Fibroblast of gingiva (primary cell): ENCODE measurements at places on chromosomes 7 and 10.

- DNase-seq: no peak
Observed at GRCh38 chr10:132142396-132143161, 44.2 kb upstream of the DPYSL4 start.

GRCh38 chr7:114722562-114722961 is 199.3 kb upstream of the MDFIC start:
- no peak for DNase-seq

- peak; percentile 27 for DNase-seq
Observed at GRCh38 chr7:34315032-34315431, 343.0 kb upstream of the NPSR1 start.

GRCh38 chr10:35640951-35641675 is 983 bp downstream of the FZD8 start:
- peak; percentile 84 for DNase-seq

DNA sequence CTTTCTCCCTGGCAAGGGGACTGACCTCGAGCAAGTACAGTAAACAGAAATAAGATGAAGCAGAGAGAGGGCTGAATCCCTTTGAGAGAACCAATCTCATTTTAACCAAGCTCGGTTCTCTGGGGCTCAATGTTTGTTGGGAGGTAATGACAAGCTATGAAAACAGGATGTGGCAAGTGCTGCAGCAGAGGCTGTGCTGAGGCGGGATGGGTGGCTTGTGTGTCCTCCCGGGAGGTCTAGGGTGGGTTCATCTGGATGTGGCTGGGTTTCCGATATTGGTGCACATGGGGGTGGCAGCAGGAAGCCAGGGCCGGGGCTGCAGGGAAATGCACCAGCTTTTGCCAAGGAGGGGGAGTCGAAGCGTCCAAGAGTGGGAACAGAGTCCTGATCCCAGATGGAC is 84.5 kb downstream of the AOAH start:
- DNase-seq: no peak

- no peak for DNase-seq
Observed at GRCh38 chr10:71408436-71409225, 11.9 kb downstream of the CDH23 start.

GRCh38 chr7:80783186-80783677 is 135.6 kb downstream of the SEMA3C start:
- DNase-seq: no peak

GRCh38 chr7:135466442-135467206 is 43.3 kb downstream of the CNOT4 start:
- DNase-seq: no peak

GRCh38 chr7:100752994-100753393 is 19.6 kb downstream of the ZAN start:
- DNase-seq: no peak

GRCh38 chr10:5944389-5945189 is 32.8 kb downstream of the IL15RA start:
- DNase-seq: peak; percentile 99

DNA sequence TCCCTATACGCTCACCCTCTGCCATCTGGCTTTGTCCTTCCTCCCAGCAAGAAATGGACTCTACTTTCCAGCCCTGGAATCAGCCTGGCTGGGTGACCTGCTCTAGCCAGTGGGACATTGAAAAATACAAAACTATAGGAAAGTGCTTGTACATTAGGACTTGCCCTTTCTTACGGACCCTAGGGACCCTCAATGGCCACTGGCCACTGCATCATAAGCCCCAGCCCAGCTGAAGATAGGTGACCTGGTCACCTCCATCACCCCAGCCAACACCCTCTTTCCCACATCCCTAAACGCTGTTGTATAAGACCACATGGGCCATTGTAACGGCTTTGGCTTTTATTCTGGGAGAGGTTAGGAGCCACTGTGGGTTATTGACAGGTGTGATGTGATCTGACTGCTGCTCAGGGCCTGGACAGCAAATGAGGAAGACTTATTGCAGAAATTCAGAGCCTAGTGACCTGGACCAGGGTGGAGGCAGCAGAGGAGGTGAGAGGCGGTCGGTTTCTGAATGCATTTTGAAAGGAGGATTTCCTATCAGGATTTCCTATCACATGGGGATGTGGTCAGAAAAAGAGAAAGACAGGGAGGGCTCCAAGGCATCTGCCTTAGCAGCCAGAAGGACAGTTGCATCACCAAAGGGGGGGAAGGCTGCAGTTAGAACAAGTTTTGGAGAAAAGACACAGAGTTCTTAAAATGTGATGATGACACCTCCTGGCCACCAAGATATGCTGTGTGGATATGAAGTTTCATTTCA is 2.2 kb upstream of the LMBR1 start:
- DNase-seq: no peak

DNA sequence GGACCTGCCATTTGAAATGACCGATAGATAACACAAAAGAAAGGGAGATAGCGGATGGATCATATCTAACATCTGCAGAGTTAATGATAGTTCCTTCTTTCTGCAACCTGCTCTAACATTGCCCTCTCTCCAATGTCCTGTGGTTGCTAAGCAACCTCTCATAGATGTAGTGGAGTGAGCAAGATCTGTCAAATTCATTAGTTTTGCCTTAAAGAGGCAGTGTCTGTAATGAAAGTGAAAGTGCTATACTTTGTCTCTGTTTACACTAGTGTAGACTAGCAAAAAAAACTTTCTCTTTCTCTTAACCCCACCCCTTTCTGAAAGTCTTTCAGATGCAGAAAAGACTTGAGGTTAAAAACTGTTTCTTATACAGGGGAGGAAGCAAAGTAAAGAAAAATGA is 1196.9 kb downstream of the SORCS3 start:
- DNase-seq: no peak

GRCh38 chr7:99002827-99003212 is 124.5 kb downstream of the TRRAP start:
- DNase-seq: no peak

DNA sequence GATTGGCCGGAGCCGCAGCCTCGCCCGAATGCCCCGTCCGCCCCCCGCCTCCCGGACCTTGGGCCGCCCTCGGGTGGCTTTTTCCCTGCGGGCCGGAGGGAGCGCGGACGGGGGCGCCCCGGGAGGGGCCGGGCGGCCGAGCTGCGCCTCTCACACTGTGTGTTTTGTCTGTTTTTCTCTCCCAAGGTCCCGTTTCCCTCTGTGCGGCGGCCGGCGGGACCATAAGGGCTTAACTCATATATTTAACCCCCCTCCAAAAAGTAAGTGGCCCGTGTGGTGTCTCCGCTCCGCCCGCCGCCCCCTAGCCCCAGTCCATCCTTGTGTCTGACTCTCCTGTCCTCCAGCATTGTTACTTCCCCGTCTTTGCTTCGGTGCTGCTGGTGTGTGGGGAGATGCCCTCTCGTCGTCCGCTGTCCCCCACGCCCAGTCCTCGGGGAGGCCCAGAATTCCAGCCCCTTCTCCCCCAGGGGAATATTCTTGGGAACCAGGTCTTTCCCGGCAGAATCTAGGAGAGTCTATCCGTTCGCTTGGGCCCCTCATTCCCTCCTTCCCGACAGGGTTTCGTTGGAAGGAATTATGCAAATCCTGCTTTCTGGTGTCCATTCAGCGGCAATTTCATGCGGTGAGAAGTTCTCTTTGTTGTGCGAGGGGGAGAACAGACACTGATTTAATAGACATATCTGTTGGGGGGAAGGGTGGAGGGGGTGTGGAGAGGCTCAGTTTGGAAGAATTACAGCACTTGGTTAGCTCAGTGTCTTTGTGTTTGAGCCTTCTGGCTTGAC is 1.3 kb downstream of the LCOR start:
- no peak for DNase-seq

- DNase-seq: no peak
Observed at GRCh38 chr10:114184276-114184675, 5.1 kb downstream of the TDRD1 start.
